ENCODE measurements at places on chromosomes 12 and 14. TPM values are rescaled to one million over a fixed set of nuclear protein-coding genes. Genes with fewer than 3 reads are reported as not detected.

- peak; percentile 39 for DNase-seq
Observed at GRCh38 chr12:57889500-57889989, 43.0 kb upstream of the CTDSP2 start.

DNA sequence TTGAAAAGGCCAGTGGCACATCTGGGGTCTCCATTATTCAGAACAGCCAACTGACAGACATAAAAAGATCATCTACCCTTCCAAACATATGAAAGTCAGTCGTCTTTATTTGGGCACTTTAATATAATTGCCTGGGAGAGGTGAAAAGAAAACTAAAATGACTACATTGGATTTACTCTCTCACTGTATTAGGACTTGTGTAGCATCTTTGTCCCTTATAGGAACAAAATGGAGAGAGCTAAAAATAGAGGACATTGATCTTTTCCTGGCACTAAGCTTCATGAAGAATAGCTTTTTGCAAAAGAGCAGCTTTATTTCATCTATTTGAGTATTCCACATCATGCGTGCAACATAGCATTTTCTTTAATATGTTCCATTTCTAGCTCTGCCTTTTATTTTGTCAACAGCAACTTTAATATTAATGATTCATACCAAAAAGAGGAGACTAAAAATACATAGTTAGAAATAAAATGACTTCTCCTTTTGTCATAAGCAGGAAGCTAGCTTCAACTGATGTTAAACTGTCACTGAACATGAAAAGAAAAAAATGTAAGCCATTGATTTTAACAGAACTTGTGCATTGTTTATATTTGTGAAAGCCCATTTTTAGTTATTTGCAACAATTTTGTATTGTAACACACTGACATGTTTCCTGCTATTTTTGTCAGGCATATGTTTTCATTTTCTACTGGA lies 254.6 kb downstream of the SEC23A start:
- DNase-seq = no peak

DNA sequence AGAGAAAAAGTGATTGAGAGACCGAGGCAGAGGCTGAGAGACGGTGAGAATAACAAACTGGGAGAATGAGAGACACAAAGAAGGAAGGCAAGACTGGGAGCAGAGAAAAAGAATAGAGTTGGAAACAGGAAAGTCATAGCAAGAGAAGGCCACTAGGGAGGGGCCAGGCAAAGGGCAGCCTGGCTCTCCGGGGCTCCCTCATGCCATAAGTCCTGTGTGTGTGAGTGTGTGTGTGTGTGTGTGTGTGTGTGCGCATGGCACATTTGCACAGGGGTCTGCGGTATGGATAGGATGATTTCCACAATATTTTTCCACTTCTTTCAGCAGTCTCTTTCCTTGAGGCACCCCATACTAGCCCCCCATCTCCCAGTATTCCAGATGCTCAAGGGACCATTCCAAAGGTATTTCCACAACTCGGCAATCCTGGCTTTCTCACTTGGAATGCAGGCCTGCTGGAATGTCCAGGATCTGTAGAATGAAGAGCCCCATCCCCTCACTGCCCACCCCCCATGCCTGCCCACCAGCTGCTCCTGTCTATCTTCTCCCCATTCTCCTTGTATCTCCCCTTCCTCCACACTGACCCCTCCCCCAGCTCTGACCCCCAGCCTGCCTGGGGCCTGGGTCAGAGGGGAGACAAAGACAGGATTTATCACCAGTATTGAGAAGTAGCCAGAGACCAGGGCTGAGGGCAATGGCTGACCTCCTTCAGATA lies 9.0 kb downstream of the GPR84 start:
- DNase-seq = no peak

GRCh38 chr14:69909826-69910550 lies 30.8 kb downstream of the SMOC1 start:
- DNase-seq = no peak

DNA sequence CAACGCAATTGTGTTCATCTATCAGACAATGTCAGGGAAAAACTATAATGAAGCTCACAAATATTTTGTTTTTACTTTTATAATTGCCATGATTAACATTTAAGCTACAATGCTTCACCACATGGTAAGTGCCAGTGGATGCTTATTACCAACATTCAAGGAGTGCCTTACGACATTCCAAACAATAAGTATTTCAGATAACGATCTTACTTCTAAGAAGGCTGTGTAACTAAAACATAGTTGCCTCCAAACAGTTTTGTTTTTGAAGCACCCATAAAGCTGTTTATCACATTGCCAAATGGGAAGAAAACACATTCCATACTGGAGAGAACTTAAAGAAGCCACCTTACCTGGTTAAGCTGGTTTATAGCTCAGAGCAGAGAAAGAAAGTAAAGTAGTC lies 78.8 kb downstream of the RPS6KA5 start:
- no peak for DNase-seq

DNA sequence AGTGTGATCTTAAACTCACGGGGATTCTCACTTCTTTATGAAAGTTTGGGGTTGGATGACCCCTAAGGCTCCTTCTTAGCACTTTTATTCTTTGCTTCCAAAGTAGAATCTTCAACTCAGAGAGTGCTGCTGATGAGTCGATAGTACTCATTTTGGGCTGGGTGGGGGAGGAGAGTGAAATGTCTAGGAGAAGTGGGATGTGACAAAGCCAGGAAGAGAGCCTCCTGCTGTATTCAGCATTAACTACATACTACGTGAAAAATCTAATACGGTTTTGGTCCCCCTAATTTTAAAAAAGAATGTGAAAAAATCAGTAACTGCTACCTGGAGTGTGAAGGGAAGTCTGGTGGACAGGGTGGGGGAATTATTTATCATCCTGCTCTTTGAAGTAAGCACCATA lies 148.3 kb downstream of the SAMD4A start:
- no peak for DNase-seq

DNA sequence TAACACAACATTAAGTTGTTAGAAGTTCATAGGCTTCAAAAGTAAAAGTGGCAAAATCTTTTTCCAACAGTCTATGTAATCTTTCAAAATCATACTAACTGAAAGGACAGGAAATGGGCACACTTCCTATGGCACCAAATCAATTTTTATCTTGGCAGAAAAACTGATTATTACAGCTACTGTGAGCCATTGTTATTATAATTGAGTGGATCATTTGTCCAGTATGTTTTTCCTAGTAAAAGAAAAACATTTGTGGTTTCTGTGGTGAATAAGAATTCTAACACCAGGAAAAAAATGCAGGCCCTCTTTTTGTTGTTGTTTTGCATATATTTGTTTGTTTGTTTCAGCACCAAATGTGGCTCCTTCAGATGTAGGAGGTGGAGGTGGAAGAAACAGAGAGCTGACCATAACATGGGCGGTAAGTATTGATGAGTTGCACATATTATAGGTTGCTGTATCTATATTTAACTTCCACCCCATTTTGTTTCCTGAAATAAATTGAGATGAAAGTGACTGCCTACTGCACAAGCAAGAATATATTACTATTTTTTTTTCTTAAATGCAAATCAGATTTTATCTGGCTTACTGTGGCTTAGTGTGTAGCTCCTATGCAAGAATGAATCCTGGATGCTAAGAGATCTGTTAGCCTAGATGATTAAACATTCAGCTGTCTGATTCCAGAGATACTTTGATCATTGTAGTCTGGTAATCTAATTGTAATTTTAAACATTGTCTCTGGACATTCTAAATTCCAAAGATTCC lies 174.1 kb upstream of the PDZRN4 start:
- DNase-seq = no peak

GRCh38 chr12:127355061-127355841 lies 911.7 kb upstream of the TMEM132C start:
- DNase-seq = peak; percentile 24

GRCh38 chr12:109923481-109924245 lies 23.6 kb downstream of the TCHP start:
- no peak for DNase-seq

DNA sequence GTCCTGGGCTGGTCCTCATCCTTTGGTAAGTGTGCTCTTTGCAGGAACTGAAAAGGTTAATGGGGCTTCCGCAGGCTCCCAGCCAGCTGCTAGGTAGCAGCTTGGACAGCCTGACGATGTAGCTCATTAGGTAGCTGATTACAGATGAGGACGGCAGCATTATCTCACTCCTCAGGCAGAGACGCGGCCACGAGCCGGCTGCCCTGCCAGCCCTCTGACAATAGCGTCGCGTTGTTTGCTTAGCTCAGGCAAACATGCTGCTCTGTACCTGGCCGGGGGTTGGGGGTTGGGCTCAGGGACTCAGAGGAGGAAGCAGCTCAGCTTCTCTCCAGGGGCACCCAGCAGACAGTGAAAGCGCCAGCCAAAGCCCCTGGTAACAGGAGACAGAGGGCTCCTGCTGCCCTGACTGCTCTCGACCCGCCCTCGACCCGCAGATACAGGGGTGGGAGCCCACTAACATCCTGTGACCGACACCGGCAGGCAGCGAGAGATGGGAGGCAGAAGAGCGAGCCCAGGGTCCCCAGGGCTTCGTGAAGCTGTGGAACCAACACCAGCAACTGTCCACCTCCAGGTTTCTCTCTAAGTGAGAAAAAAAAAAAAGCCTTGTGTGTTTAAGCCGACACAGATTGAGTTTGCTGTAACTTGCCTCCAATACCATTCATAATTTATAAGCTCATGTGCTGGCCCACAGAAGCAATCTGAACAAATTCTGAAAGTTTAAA lies 53.4 kb upstream of the DLK1 start:
- no peak for DNase-seq

DNA sequence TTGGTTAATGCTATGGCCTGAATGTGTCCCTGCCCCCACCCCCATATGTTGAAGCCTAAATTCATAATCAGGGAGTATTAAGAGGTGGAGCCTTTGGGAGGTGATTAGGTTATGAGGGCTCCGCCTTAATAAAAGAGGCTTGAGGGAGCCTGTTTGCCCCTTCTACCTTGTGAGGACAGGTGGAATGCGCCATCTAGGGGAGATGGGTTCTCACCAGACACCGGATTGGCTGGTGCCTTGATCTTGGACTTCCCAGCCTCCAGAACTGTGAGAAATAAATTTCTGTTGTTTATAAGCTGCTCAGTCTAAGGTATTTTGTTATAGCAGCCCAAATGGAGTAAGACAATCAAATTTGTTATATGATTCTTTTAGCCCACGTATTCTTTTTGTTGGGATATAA lies 148.3 kb downstream of the PTCSC3 start:
- no peak for DNase-seq

DNA sequence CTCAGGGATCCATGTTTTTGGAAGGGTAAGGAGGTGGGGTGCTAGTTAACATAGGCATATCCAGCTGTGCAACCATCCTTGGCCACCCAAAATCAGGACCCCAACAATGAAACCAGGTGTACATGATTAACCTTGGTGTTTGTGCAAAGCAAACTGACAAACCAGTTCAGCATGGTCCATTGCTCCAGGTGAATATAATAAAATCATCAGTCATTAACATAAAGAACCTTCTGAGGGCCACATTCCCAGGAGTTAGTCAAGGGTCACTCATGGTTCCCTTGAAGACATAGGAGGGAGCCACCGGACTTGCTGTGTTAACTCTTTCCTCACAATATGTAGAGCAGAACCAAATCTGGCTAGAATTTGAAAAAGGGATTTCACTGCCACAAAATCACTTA lies 17.8 kb downstream of the SLC38A2 start:
- no peak for DNase-seq

DNA sequence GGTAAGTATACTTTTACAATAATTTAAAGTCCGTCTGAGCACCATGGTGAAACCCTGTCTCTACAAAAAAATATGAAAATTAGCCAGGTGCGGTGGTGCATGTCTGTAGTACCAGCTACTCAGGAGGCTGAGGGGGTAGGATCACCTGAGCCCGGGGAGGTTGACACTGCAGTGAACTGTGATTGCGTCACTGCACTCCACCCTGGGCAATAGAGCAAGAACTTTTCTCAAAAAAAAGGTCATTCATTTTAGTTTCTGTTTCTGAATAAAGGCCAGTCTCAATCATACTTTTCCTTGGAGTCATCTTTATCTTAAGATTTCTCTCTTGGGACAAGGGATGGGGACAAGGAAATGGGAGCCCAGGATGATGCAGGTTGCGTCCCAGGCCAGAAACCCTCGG lies 12.9 kb downstream of the ANKRD13A start:
- no peak for DNase-seq

DNA sequence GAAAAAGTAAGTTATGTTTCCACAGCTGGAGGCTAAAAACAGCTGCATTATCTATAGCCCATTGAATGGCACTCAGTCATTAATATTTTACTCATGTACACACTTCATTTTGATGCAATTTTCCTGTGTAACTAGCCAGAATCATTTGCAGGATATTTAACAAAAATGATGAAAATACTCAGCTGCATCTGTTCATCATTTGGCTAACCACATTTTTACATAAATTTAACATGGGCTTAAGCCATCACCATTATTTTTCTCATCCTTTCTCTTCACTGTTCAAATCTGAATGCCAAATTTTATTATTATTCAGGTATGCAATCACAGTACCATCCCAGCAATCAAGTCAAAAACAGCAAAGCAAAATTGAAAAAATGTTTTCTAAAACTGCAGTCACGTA lies 41.8 kb downstream of the ATXN7L3B start:
- no peak for DNase-seq

GRCh38 chr12:14957551-14958168 lies 3.7 kb downstream of the ARHGDIB start:
- no peak for DNase-seq

DNA sequence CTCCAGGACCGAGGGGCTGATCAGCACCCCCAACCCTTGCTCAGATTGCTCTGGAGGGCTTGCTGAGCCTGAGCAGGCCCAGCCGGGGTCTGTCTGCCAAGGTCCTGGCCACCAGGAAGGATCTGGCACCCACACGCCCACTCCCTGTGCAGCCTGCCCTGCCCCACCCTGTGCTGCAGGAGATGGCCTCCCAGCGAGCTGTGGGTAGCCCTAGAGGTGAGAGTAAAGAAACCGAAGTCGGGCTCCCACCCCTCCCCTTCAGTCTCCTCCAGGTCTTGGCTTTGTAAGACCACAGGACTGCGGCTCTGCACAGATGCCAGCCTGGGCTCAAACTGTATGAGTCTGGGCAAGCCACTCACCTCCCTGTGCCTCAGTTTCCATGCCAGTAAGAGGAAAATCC lies 307.8 kb downstream of the BCL11B start:
- no peak for DNase-seq

- peak; percentile 11 for DNase-seq
Observed at GRCh38 chr14:93655078-93655750, 133.1 kb downstream of the PRIMA1 start.

DNA sequence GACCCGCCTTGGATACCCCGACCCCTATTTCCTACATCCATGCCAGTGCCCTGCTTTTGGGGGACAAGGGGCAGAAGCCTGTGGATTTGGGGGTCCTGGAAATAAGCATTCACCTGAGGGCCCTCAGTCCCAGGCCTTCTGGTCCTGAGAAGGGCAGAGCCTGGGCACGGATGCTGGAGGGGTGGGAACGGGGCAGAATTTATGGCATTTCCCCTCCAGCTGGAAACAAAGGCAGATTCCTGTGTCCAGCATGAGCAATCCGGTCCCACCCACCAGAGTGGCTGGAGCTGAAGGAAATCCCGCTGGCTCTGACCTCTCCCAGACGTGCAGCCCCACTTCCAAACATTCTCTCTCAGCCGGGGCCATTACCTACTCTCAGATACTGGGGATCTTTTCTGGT lies 9.3 kb downstream of the ANKRD33 start:
- DNase-seq = no peak

MYO1A gene
- not detected for total RNA-seq

TTC6 gene
- total RNA-seq = not detected

IL22 gene
- not detected for total RNA-seq

LGR5 gene
- not detected for total RNA-seq

CRIP1 gene
- total RNA-seq = 8.8 TPM

EPYC gene
- total RNA-seq = not detected

COQ5 gene
- total RNA-seq = 25.1 TPM

DPF3 gene
- 6.2 TPM for total RNA-seq

SYNDIG1L gene
- total RNA-seq = not detected

Measured in HFFc6 (cell line).